ENCODE measurements at places on chromosomes 16 and 17. TPM values are rescaled to one million over a fixed set of nuclear protein-coding genes. Genes with fewer than 3 reads are reported as not detected.

DNA sequence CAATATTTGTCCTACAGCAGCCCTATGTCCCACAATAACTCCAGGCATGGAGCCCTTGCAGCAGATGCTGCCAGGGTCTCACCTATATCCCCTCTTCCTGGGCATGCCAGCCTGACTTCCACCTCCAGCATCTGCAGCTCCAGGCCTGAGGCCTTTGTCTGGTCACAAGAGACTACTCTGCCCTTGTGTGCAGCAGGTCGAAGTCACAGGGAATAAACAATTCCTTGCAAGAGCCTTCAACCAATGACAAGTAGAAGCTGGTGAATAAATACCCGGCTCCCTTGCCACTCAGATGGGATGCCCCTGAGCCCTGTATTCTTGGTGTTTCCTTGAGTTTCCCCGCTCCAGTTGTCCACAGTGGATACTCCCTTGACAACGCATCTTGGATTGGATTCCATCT lies 23.0 kb downstream of the CES1 start:
- no peaks in the 10 kb centered on the region for H3K4me1 ChIP-seq
- no peak for DNase-seq
- H3K27ac ChIP-seq, result no peak overlapping the region
- no peaks in the 10 kb centered on the region for H3K36me3 ChIP-seq
- no peaks in the 10 kb centered on the region for H3K27me3 ChIP-seq

DNA sequence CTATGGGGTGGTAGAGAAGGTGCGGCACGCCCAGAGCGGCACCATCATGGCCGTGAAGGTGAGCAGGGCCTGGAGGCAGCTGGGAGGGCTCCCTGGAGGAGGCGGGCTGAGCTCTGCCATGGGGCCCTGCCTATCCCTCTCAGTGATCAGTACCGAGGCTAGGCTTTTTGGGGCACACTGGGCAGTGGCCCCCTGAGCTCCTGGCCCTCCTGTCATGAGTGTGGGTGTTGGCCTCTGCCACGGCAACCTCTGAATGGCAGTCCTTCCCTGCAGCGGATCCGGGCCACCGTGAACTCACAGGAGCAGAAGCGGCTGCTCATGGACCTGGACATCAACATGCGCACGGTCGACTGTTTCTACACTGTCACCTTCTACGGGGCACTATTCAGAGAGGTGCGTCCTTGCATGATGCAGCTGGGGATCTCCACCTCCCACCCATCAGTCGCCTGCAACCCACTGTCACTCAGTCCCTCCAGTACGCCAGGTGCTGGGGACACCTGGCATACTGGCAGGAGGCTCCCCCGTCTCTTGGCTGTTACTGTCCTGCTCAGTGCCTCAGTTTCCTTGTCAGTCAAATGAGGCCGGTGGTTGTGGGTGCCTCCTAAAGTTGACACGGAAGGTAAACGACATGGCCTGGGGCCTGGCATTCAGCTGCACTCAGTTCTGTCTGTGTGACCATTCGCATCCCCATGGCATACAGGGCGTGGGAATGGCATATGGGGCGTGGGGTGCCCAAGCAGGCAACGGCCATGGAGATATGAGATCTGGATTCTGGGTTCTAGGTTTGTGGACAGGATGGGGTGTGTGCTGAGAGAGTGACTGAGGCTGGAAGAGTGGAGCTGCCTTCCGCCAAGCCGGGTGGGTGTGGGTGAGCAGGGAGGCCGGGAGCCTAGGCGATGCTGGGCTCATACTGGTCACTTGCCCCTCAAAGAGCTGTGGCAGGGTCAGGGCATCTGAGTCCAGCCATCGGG lies 16.4 kb downstream of the MAP2K3 start:
- no peak overlapping the region for H3K4me3 ChIP-seq
- H3K36me3 ChIP-seq, result no peaks in the 10 kb centered on the region
- no peak overlapping the region for H3K27ac ChIP-seq
- H3K4me1 ChIP-seq, result no peaks in the 10 kb centered on the region
- H3K27me3 ChIP-seq, result no peaks in the 10 kb centered on the region
- DNase-seq, result no peak

- H3K27me3 ChIP-seq, result no peaks in the 10 kb centered on the region
- H3K4me1 ChIP-seq, result peaks cover 15% of the 10 kb centered on the region
- DNase-seq, result no peak
Observed at GRCh38 chr16:87809150-87809902, 43.5 kb upstream of the KLHDC4 start.

- H3K27me3 ChIP-seq, result no peaks in the 10 kb centered on the region
- no peaks in the 10 kb centered on the region for H3K36me3 ChIP-seq
- no peak overlapping the region for H3K27ac ChIP-seq
- no peak overlapping the region for H3K4me3 ChIP-seq
- peak; percentile 37 for DNase-seq
Observed at GRCh38 chr16:68715471-68715870, 21.6 kb upstream of the CDH1 start.

GRCh38 chr16:77696149-77696548 lies 26.2 kb upstream of the NUDT7 start:
- H3K27ac ChIP-seq, result no peak overlapping the region
- DNase-seq, result peak; percentile 6
- H3K36me3 ChIP-seq, result no peaks in the 10 kb centered on the region
- no peaks in the 10 kb centered on the region for H3K27me3 ChIP-seq
- H3K4me1 ChIP-seq, result no peaks in the 10 kb centered on the region
- H3K4me3 ChIP-seq, result no peak overlapping the region

MT3 gene
- total RNA-seq, result not detected

All from hepatocyte (in vitro differentiated cells).